ENCODE measurements at places on chromosomes 7 and 10.
A peak's percentile ranks its signal among the peaks of the same experiment; 100 is the strongest.

DNA sequence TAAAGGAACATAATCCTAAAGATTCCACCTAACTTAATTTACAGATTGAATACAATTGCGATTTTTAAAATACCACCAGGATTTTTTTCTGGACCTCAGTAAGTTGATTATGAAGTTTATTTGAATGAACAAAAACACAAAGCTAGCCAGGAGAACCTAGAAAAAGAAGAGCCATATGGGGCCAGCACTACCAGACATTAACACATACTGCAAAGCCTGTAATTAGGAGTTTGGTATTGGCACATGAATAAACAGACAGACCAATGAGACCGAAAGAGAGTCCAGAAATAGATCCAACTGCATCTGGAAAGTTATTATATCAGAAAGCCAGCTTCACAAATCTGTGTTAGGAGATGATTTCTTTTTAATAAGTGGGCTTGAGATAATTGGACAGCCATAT is 105.5 kb upstream of the CHST15 start:
- no peak for DNase-seq

DNA sequence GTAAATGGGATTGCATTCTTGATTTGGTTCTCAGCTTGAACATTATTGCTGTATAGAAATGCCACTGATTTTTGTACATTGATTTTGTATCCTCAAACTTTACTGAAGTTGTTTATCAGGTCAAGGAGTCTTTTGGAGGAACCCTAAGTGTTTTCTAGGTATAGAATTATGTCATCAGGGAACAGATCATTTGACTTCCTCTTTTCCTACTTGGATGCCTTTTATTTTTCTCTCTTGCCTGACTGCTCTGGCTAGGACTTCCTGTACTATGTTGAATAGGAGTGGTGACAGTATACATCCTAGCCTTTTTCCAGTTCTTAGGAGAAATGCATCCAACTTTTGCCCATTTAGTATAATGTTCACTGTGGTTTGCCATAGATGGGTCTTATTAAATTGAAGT is 48.8 kb downstream of the ANXA8 start:
- DNase-seq = no peak

GRCh38 chr10:59595593-59595992 is 114.1 kb downstream of the SLC16A9 start:
- DNase-seq = peak; percentile 73

DNA sequence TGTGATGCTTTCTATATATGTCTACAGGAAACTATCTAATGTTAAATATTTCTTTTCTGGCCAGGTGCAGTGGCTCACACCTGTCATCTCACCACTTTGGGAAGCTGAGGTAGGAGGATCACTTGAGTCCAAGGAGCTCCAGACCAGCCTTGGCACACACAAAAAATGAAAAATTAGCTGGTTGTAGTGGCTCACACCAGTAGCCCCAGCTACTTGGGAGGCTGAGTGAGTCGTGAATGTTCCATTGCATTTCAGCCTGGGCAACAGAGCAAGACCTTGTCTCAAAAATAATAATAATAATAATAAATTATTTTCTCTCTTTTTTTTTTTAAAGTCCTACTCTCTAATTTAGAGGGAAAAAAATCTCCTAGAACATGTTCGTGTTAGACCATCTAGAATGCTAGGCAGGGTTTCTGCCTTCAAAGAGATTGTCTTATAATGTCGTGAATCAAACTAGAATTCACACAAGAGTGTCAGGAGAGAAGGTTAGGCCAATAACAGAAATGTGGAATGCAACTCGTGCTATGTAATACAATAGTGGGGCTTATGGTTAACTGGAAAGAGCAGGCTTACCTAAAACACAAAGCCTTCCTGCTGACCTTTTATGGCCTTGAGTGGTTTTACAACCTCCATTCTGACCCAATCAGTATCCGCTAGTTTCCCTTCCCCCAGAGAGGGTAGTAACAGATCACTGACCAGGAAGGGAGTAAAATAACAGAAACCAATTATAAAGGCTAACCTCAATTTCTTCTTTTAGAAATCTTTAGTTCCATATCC is 46.3 kb downstream of the MYOF start:
- DNase-seq = peak; percentile 99

DNA sequence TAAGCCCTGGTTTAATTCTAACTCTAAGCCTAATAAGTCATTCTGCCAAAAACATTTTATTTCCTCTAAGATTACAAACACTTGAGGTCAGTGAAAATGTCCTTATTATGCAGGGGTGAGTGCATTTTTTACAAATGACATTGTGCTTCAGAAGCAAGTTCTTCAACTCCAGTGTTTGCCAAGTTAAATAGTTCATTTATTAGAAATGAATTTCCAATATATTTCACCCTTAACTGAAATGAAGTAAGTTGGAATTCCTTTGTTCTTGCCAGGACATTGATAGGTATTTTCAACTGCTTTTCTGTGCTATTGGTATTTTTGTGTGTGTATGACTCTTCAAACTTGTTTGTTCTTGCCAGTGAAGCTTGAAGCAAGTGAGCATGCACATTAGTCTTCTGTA is 89.5 kb upstream of the CCDC6 start:
- peak; percentile 76 for DNase-seq

DNA sequence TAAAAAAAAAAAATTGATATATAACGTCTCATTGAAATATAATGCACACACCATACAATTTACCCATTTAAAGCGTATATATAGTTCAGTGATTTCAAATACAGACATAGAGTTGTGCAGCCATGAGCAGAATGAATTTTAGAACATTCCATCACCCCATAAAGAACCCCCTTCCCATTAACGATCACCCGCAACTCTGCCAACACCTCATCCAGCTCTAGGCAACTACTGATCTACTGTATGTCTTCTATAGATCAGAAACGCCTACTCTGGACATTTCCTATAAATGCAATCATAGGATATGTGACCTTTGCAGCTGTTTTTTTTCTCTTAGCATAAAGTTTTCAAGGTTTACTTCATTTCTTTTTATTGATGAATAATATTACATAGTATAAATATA is 33.4 kb upstream of the GPAM start:
- no peak for DNase-seq

- DNase-seq = no peak
Observed at GRCh38 chr7:105602325-105603305, 21.3 kb upstream of the EFCAB10 start.

DNA sequence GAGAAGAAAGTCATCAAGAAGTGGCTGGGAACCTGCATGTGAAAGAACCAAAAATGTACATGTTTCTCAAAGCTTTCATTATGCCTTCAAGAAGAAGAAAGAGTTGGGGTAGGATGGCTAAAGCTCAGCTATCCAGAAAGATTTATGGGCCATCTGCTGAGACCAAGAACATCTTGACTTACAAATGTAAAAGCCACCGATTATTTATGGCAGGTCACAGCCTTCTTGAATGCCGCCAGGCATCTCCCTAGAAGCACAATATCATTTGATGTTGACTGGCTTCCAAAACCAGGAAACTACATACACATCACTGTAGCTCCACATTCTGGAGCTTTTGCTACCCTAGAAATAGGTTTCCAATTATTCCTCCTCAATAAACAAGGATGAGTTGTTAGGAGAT is 254.2 kb upstream of the AOAH start:
- DNase-seq = no peak

DNA sequence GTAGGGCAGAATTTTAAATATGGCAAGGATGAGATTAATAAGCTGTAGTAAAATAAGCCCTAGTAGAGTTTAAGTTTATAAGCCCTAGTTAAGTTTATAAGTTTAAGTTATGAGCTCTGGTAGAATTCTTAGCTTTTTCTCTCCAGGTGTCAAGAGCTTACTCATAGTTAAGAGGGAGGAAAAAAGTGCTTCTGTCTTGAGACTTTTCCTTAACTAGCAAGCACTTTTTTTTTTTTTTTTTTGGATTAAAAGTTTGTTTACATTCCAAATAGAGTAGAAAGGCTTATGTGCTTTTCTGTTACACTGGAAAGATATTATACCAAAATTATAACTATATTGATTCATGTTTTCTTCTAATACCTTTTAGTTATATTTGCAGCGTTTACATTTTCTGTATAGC is 25.5 kb upstream of the MPP7 start:
- no peak for DNase-seq

DNA sequence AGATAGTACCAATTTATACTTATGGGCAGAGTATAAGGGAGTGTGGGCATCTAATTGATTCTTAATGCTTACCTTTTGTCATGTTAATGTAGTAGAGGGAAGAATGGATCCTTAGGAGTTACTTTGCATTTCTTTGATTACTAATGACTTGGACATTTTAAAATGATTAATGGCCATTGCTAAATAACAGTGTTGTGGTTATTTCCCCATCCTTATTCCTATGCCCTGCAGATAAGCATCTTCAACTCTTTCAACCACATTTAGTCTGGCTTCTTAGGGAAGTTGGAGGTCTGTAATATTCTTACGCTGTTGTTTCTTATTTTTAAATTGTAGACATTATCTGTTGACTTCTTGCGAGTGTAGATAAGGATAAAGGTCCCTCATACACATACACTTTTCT is 37.2 kb downstream of the KAT6B start:
- DNase-seq = no peak

DNA sequence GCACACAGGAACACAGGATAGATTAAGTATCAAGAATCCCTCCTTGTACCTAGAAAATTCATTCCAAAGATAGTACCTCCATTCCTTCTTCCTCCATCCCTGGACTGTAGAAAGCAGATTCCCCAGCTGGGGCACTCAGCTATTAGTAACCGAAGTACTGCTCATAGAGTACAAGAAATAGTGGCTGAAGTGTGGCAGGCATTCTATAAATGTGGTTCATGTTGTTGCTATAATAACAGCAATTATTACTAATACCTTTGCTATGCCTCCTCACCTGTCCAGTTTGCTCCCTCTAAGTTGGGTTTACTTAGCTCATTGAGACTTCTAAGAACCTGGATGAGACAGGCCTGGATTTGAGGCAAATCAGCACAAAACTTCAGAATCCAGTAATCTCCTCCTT is 453.2 kb downstream of the GRM8 start:
- no peak for DNase-seq

DNA sequence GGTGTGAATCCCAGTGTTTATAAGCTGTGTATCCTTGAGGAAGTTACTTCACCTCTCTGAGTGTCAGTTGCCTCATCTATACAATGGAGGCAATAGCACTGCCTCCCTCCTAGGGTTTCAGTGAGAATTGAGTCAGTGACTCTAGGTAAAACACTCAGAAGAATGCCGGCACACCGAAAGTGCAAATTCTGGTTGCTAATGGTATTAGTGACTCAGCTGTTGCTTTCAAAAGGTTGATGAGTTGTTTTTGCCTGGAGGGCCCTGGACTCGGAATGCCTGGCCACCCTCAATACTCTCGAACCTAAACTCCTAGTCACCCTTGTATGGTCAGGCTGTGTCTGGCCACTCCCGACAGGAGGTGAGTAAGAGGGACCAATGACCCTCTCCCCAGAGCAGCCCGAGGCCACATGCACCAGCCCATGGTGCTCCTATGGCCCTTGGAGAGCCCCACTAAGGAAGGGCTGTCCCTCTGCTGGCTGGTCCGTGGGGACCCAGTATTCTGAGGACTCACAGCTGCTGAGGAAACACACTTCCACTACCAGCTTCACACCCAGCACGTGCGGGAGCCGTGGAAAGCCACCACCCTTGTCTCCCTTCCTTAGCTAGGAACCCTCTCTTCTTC is 60.2 kb downstream of the CALML3 start:
- peak; percentile 99 for DNase-seq

DNA sequence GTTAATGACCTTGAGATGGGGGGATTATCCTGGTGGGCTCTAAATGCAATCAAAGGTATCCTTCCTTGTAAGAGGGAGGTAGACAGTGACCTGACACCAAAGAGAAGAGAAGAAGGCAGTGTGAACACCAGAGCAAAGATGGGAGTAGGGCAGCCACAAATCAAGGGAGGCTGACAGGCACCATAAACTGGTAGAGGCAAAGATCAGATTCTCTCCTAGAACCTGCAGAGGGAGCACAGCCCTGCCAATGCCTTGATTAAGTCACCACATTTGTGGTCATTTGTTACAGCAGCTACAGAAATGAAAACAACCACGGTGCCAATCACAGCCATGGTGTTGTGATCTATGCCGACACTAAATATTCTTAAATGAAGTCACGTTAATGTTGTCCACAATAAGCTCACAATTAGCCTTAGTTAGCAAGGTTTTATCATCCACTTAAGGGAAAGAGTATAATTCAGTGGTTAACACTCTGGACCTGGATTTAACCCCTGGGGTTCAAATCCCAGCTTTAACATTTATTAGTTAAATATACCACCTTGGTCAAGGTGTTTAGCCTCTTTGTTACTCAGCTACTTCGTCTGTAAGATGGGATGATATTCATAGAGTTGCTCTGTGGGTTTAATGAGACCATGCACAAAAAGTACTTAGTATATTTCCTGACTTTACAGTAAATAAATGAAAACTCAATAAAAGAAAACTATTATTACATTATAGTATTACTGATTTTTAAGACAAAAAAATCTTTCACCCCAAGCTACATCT is 70.8 kb downstream of the SGMS1 start:
- peak; percentile 72 for DNase-seq

DNA sequence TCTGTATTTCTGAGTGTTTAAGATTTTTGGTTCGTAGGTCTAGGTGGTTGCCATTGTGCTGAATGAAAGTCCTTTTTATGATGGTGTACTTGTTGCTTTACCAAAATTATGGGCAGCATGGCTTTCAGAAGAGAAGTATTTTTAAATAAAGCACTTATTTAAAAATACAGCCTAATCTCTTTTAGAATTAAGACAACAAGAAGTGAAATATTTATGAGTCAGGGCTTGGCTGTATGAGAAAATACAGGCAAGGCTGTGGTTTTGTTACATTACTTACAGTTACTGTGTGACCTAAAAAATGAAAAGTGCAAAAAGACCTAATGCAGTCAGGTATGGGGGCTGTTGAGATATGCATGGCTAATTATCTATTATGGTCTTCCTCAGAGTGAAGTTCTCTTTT is 185.2 kb upstream of the PPP1R3A start:
- no peak for DNase-seq

- DNase-seq = peak; percentile 88
Observed at GRCh38 chr10:100346765-100347567, at the start of gene SCD. Gene SCD, plus strand, starts transcription at chr10:100347233. Its CDS starts 272 bp downstream, at chr10:100347505.

DNA sequence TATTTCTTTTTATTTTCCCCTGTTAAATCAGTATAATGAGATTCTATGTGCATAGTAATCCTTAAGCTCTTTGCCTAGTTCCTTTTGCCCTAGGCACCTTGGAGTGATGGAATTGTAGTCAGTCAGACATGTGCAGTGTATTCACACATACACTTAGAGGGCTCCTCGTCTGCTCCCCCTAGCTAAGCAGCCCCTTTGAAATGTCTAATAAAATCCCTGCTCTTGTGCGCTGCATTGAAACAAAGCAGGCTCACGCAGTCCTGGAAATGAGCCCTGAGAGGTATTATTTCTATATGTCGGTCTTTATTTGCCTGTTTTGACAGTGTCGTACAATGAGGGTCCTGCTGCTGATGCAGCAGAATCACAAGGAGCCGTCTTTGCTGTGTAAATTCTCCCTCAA is 258.7 kb downstream of the AUTS2 start:
- no peak for DNase-seq

DNA sequence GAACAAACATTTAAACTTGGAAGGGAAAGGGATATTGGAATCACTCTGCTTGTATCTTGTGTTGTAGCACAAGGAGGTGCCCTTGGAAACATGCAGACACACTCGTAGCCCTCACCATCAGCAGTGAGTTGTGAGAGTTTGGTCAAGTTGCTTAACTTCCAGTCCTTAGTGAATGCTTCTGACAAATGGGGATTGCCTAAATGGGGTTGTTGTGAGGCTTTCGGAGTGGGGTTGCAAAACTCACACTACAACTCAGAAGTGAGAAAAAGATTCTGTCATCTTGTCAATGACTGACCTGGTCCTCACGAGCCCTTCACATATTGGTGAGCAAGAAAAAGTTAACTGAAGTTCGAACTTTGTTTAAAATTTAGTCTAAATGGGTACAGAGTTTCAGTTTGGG is 29.0 kb upstream of the GSDME start:
- peak; percentile 47 for DNase-seq

GRCh38 chr10:104694074-104694473 is 53.0 kb downstream of the SORCS3 start:
- DNase-seq = no peak
